Thoracic aorta (tissue), 2 donors: ENCODE measurements at places on chromosomes 1 and 21. TPM values are rescaled to one million over a fixed set of nuclear protein-coding genes. Genes with fewer than 3 reads are reported as not detected.

DEPDC1 gene
- total RNA-seq = not detected

KIF2C gene
- total RNA-seq = 0.42 TPM

HSD3B2 gene
- not detected for total RNA-seq

DNA sequence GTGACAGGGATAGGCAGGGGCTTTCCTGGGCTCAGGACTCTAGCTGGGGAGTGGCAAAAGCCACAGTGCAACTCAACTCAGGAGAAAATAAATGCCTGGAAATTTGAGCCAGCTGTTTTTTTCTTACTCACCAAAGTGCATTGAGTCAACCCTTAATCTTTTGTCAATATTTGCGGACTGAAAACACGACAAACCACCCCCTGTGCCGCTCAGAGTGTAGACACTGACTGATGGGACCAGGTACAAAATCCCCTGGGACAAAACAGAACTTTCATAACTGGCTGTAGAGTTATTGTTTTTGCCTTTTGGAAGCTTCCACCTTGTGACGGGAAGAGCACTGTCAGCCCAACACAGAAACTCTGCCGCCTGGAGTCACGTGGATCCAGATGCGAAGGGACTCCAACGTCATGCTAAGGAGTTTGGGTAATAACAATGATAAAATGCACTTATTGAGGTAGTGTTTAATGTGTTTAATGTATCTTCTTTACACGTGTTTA lies 164.6 kb downstream of the PLPP3 start:
- no peak for DNase-seq
- no peaks in the 10 kb centered on the region for H3K27me3 ChIP-seq
- no peak overlapping the region for H3K4me3 ChIP-seq

- no peaks in the 10 kb centered on the region for H3K36me3 ChIP-seq
- H3K4me1 ChIP-seq = no peaks in the 10 kb centered on the region
- no peak overlapping the region for H3K4me3 ChIP-seq
- DNase-seq = no peak
Observed at GRCh38 chr1:222339376-222339947, 208.4 kb downstream of the HHIPL2 start.

- no peaks in the 10 kb centered on the region for H3K36me3 ChIP-seq
- no peaks in the 10 kb centered on the region for H3K4me1 ChIP-seq
- no peak for DNase-seq
- H3K4me3 ChIP-seq = no peak overlapping the region
- no peaks in the 10 kb centered on the region for H3K27me3 ChIP-seq
- no peak overlapping the region for H3K27ac ChIP-seq
Observed at GRCh38 chr1:208520438-208521099, 276.4 kb upstream of the PLXNA2 start.

DNA sequence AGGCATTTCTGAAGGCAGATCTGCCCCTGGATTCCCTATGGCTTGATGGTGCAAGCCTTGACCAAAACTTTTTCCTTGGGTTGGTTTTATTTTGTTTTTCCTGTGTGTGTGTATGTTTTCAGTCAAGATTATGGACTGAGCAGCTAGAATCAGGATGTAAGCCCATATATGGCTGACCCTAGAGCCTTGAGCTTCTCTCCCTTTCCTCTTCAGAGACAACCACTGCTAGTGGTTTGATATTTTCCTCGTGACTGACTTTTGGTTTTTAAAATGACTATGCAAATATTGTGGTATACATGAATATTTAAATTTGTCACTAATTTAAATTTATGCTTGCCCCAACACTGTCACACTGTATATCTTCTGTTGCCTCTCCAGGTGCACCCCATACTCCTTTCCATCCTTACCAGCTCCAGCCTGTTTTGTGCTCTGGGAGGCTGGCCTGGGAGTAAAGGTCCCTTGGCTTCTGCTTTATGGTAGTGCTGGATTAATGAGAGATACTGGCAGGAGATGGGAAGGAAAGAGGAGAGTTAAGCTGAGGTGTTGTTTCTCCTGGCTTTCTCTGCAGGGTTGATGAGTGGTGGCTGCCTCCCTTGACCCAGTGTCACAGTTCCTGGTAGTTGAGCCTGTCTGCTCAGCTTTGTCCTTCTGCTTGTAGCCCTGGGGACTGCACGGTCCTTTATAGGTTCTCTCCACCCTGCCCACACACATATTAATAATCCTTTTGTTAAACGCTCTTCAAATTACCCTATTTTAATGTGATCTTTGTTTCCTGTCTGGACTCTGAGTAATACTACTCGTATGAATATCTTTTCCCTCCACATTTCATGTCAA lies 44.4 kb downstream of the RWDD3 start:
- no peaks in the 10 kb centered on the region for H3K36me3 ChIP-seq
- no peak overlapping the region for H3K27ac ChIP-seq
- no peaks in the 10 kb centered on the region for H3K27me3 ChIP-seq
- no peak for DNase-seq
- H3K4me3 ChIP-seq = no peak overlapping the region
- H3K4me1 ChIP-seq = no peaks in the 10 kb centered on the region

GRCh38 chr1:154841384-154841783 lies 28.7 kb downstream of the KCNN3 start:
- no peaks in the 10 kb centered on the region for H3K4me1 ChIP-seq
- H3K27me3 ChIP-seq = no peaks in the 10 kb centered on the region
